Fibroblast of mammary gland (primary cell): ENCODE measurements at places on chromosomes 7 and 10.

- peak; percentile 11 for DNase-seq
These were observed 56.7 kb downstream of the NSUN6 start for GRCh38 chr10:18594574-18595156.

GRCh38 chr10:68251151-68251550, 19.2 kb upstream of the ATOH7 start:
- DNase-seq: no peak

GRCh38 chr7:80935991-80936780, 17.3 kb upstream of the SEMA3C start:
- DNase-seq: no peak

- no peak for DNase-seq
These were observed 48.3 kb downstream of the SVIL start for GRCh38 chr10:29586509-29586908.

DNA sequence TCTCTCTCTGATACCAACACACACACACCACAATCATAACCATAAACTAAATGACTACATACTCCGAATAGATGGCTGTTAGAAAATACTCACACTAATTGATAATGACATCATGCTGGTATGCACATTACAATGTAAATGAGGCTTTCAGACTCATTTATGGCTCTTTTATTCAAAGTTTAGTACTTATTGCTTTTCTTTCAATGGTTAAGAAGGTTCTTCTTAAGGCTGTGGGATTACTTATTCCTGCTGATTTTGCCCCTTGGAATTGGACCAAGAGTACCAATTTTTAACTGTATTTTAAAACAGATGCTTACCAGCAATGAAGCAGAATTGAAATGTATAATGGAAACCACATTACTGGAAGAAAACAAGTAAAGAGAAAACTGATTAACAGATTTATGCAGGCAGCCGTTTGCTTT, 20.6 kb upstream of the CABCOCO1 start:
- DNase-seq: peak; percentile 16

DNA sequence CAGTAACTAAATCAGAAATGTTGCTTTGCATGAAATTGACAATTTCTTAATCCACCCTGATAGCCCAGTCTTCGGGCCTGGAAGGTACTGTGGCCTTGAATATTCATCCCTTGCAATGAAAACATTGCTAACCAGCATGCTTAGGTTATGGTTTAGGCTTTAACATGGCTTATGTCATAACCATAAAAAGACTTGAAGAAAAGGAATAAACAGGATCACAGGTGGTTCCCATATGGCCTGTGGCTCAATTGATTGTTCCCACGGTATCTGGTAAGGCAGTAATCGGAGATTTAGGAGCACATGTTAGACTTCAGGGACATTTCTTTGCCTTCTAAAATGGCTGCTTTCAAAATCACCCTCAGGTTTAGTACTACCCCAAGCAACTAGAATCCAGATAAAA, 139.5 kb downstream of the ST7 start:
- DNase-seq: peak; percentile 74
